Stimulated activated CD4-positive, alpha-beta T cell treated with anti-CD3 and anti-CD28 coated beads, Interleukin-4, amount 100 ng/mL, for 4 hours (primary cell): ENCODE measurements at places on chromosomes 4 and X.
A peak's percentile ranks its signal among the peaks of the same experiment; 100 is the strongest.

- no peak for DNase-seq
Measured at GRCh38 chrX:106898462-106898861, 4.7 kb downstream of the RIPPLY1 start.

GRCh38 chr4:145944886-145945285 is 6.3 kb upstream of the ZNF827 start:
- no peak for DNase-seq

DNA sequence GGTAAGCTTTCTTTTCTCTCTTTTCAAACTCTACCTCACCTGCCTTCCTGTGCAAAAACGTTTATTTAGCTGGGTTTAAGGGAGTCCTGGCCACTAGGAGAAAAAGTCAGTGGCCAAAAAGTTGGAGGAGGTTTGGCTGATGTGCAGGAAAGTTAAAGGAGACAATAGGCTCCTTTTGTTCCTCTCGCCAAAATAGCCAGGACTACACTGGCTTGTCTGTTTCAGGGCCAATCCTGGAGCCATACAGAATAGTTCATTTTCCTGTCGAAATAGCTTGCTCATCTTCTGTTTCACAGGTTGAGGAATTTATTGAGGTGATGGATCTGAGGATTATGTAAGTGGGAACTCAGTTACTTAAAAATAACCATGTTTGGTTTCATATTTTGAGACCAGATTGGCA is 423 bp downstream of the HEPH start:
- no peak for DNase-seq

GRCh38 chr4:121778991-121779628 is 14.1 kb upstream of the SMIM43 start:
- no peak for DNase-seq

DNA sequence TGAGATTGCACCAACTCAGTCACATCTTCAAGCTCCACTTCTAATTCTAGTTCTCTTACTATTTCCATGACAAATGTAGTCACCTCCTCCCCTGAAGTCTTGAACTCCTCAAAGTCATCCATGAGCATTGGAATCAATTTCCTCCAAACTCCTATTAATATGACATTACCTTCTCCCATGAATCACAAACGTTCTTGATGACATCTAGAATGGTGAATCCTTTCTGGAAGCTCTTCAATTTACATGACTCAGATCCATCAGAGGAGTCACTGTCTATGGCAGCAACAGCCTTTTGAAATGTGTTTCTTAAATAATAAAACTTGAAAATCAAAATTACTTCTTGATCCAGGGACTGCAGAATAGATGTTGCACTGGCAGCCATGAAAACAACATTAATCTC is 34.5 kb downstream of the GALNTL6 start:
- no peak for DNase-seq

GRCh38 chr4:102843273-102843672 is 15.9 kb upstream of the UBE2D3 start:
- no peak for DNase-seq

GRCh38 chrX:28920153-28920943 is 333.1 kb downstream of the IL1RAPL1 start:
- DNase-seq, result no peak

GRCh38 chr4:127558088-127558487 is 74.7 kb upstream of the INTU start:
- no peak for DNase-seq

DNA sequence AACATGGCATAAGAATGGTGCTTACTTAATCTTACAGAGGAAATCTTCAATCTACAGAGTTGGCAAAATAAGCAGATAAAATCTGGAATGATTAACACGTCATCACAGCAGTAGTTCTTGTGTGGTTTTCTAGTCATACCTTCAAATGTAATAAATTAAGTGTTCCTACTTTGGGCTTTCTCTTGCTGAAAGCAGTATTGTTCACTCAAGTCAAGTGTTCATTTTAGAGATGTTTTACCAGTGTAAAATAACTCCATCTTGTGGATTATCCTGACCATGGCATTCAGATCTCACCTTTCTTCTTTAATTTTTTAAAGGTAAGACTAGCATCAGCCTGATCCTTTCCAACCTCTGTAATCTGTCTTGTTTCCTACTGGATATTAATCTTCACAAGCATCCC is 72.9 kb downstream of the ADAMTS3 start:
- DNase-seq, result no peak

DNA sequence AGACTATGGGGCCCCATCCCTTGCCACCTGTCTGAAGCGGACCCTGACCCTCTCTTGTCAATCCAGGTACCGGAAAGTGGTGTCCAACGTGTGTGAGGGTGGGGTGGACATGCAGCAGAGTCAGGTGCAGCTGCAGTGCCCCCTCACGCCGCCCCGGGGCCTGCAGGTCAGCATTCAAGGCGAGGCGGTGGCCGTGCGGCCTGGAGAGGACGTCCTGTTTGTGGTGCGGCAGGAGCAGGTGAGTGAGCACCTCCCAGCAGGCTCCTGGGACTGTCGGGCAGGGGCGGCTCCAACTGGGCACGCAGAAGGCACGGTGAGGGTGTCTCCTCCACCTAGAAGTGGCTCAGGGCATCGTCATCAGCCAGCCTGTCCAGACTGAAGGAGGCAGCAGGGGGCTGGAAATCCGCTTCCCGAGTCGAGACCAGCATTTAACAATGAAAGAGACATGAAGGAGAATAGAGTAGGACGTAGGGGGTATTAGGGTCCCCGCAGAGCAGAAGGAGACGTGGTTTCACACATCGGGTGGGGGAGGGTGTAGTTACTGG is 221.6 kb downstream of the AFAP1 start:
- no peak for DNase-seq

DNA sequence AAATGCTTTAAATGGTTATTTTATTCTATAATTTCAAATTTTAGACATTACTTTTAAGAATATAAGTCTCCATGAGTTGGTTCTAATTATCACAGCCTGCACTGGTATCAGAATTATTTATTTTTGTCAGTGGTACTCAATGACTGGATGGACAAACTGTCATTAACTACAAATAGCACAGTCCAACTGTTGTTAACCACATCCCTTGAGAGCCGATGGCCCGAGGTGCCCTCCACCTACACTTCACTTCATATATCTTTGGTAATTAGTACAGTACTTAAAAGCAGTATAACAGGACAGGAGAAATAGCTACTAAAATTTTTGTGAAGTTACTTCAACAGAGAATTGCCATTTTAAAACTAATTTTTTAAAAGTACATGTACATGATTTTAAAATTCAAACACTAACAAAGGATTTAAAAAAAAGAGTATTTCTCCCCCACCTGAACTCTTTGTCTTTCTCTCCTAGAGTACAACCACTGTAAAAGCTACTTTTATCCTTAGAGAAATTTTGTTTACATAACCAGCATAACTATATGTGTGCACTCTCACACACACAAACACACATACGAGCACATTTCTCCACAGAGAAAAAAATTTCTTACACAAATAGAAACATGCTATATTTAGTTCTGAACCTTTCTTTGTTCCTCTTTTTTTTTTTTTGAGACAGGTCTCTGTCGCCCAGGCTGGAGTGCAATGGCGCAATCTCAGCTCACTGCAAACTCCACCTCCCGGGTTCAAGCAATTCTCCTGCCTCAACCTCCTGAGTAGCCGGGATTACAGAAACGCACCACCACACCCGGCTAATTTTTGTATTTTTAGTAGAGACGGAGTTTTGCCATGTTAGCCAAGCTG is 6.5 kb downstream of the TIFA start:
- DNase-seq, result no peak

DNA sequence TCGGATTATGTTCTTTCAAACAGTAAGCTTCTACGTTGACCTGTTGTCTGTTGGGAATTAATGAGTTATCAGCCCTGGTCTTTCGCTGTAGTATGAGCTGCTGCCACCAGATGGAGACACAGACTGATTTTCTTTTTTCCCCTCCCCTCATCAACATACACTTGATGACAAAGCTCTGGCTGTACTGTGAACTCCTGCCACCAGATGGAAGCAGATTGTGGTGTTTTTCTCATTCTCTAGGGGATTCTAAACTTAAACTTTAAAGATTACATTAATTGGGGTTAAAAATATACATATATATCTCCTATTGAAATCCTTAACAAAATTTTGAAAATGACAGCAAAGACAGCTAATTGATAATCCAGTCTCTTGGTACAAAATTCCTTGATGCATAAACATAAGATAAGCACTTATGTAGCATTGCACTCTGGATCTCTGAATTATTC is 44.8 kb downstream of the SMS start:
- DNase-seq, result peak; percentile 41

- DNase-seq, result no peak
Measured at GRCh38 chr4:117821834-117822233, 212.5 kb upstream of the NDST3 start.

GRCh38 chr4:138677748-138678147 is 337.8 kb upstream of the NOCT start:
- no peak for DNase-seq

- no peak for DNase-seq
Measured at GRCh38 chr4:10096978-10097335, 19.6 kb downstream of the WDR1 start.

DNA sequence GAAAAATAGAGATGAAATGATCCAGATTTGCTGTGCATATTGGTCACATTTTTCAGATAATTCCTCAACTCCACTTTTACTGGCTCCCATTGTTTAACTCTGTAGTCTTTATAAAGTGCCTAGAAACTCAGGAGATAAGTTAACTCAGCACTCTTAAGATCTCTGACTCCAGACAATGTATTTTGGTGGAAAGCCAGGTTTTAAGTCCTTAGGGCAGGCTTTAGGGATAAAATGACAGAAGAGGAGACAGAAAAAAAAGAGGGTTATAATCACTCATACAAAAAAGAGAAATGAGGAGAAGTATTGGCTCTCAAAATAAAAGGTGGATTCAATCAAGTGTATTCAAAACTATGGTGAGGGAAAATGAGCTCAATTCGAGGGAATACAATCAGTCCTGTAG is 674.8 kb upstream of the INTU start:
- DNase-seq, result no peak

DNA sequence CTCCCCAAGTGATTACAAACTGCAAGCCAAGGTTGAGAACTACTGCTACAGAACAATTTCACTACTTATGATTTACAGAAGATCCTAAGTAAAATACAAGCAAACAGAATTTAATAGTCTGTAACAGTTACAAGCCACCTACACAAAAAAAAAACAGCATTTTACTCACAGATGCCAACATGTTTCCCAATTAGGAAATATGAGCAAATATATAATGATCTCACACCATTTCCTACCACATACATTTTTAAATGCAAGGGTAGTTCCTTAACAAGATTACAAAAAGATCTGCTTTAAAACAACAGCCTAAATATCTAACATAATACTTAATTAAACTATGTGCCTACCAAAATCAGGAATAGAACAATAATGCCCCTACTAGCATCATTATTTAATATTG is 63.4 kb downstream of the EFHC2 start:
- DNase-seq, result no peak
